Activated T-helper 17 cell treated with anti-CD3 and anti-CD28 coated beads, Interleukin-2, amount 50 U/mL, for 72 hours (primary cell): ENCODE measurements at places on chromosomes 2 and 18. TPM values are rescaled to one million over a fixed set of nuclear protein-coding genes. Genes with fewer than 3 reads are reported as not detected.

Gene POMC
- 6.1 TPM for total RNA-seq

DNA sequence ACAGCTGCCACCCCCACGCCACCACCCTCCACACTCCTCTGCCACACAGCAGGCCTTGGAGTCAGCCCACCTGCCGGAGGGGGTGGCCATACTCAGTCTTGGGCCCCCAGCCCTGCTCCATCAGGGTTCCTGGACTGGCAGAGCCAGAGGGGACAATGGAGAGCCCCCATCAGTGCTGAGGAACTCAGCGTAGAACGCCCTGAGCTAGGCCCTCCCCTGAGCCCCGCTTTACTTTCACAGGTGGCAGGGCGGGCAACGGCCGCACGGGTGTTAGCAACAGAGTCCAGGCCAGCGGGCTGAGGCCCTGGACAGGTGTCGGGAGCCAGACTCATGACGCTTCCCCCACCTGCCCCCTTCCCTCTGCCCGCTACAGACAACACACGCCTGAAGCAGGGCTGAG is 47.1 kb downstream of the FOSL2 start:
- ATAC-seq, result no peak

Gene CHRND
- total RNA-seq, result not detected

- ATAC-seq, result no peak
Measured at GRCh38 chr2:192391041-192391440, 196.3 kb upstream of the TMEFF2 start.

DNA sequence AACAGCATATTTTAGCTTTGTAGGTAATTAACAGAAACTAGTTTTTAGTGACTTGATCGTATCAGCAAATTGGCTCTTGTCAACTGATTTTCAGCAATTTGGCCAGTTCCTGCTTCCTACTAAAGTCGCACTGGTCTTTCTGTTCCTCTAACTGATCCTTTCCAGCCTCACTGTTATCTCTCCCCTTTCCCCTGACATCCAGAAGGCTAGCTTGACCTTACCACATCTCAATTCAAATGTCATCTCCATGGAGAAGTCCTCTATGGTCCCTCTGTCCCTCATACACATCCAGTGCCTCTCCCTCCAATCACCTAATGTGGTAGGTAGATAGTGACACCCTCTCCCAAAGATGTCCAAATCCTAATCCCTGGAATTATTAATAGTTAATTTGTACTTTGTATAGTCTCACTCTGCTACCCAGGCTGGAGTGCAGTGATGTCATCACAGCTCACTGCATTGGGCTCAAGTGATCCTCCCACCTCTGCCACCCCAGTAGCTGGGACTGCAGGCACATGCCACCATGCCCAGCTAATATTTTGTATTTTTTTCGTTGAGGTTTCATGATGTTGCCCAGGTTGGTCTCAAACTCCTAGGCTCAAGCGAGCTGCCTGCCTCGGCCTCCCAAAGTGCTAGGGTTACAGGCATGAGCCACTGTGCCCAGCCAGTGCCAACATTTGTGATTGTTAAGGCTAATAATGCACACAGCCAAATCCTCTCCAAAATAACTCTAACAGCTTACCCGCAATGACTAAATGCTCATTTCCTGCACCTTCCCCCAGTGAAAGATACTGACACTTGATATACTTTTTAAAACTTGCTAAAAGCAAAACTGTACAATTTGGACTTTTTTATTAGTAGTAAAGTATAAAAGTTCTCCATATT is 16.9 kb downstream of the PSTPIP2 start:
- ATAC-seq, result peak; percentile 73

Gene EPB41L5
- total RNA-seq, result 1.9 TPM

Gene KIF5C
- 33.1 TPM for total RNA-seq

GRCh38 chr2:7057865-7058400 is 140.7 kb downstream of the RNF144A start:
- peak; percentile 27 for ATAC-seq

DNA sequence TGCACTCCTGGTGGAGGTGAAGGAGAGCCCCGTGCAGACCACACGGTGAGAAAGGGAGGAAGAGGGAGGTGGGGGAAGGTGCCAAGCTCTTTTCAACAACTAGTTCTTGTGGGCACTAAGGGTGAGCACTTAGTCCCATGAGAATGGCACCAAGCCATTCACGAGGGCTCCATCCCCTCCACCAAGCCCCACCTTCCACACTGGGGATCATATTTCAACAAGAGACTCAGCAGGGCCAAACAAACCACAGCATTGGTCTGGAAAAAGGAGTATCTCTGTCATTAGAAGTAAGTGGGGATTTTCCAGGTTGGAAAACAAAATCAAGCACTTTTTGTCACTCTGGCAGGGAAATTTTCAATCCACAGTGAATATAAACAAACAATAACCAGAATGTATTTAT is 38.4 kb downstream of the ZAP70 start:
- ATAC-seq, result no peak

- no peak for ATAC-seq
Measured at GRCh38 chr2:179335732-179336131, 71.1 kb upstream of the SESTD1 start.

- ATAC-seq, result no peak
Measured at GRCh38 chr2:12970861-12971260, 254.1 kb downstream of the TRIB2 start.

DNA sequence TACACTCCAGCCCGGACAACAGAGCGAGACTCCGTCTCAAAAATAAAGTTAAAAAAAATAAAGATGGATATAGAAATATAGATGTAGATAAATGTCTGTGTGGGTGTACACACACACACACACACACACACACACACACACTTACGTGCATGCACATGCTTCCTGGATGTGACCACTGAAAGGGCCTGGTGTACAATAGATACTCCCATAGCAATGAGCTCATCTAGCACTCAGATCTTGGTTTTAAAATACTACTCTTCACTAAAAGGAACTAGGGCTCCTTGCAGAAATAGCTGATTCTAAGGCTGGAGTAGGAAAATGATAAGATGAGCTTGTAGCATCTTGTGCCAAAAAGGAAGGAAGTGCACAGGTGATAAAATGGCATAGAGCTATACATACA is 39.1 kb downstream of the ROCK2 start:
- no peak for ATAC-seq

Gene SAG
- total RNA-seq, result 0.04 TPM

- ATAC-seq, result no peak
Measured at GRCh38 chr2:45891719-45892424, 240.4 kb downstream of the PRKCE start.

DNA sequence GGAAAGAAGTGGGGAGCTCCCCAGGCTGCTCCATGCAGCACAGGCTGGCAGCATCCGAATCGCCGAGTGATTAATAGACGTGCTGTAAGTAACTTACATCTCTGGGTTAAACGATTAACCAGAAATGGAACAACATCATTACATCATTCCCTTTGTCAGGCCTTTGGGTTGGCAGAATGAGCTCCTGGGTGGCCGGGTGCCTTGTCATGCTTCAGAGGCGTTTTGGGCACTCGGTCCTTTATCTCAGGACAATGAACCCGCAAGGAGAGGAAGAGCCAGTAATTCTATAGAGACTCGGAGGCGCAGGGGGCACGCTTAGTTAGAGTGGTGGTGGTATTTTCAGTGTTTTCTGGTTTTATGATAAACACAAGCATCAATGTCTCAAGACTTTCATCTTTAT is 146.9 kb upstream of the TPO start:
- no peak for ATAC-seq

GRCh38 chr2:146776596-146776995 is 1068.2 kb upstream of the ACVR2A start:
- ATAC-seq, result no peak

Gene ALPI
- total RNA-seq, result not detected

Gene OTOF
- total RNA-seq, result 0.95 TPM

Gene HOXD12
- not detected for total RNA-seq

DNA sequence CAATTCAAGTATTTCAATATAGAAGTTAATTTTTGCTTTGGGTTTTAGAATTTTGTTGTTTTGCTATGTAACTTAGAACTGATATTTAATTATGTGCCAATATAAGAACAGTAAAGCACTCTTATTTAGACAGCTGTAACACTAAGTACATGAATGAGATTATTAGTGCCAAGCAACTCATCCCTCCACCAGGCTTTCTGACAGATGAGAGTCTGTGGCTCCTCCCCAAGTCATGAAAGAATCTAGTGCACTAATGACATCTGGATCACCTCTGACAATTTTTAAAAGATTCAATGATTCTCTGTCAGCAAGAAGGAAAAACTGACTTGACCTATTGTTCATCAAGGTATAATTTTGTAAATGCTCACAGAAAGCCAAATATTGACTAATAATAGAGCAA is 67.8 kb downstream of the TMEFF2 start:
- ATAC-seq, result no peak

GRCh38 chr2:173191601-173192000 is 116.0 kb downstream of the MAP3K20 start:
- no peak for ATAC-seq

DNA sequence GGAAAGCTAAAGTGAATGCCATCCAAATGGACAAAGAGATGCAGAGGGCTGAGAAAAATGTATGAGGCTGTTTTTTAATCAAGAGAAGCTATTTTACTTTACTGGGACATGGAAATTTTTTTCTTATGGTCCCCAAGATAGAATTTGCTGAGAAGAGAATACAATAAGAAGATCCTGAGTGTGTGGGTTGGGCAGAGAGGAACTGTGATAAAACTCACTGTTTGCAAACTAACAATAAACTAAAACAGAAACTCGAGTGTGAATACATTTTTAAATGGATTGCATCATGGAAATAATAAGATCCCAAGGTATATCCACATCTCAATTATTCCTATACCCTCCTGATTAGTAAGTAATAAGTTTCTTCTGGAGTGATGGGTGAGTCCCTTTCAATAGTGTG is 4.4 kb downstream of the NEB start:
- ATAC-seq, result no peak

GRCh38 chr18:47254341-47254939 is 3.0 kb upstream of the SKOR2 start:
- ATAC-seq, result no peak

- no peak for ATAC-seq
Measured at GRCh38 chr2:212709280-212709679, 170.7 kb upstream of the ERBB4 start.

GRCh38 chr2:227576812-227577211 is 21.9 kb upstream of the SCYGR2 start:
- ATAC-seq, result no peak

DNA sequence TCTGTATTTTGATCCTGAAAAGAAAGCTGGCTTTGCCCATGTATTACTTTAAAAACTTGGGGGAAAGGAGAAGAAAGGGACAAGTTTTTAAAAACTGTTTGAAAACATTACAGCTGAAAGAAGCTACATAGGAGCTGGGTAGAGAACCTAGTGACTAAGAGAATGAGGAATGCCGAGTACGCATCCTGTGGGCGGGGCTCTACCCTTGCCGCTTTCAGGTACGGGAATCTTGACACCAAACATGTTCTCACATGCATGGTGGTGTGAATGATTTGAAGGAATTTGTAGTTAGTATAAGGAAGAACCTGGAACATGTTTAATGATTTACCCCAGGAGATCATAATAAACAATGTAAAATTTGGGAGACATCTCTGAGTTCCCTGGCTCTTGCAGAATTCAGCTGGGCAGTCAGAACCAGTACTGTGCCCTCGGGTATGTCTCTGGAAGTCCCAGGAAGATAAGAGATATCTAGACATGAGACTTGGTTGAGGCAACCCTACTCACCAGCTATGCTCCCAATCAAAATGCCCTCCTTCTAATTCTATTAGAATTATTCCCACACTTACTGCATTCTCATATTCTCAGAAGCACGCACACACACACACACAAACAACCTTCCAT is 16.5 kb upstream of the TGFA start:
- no peak for ATAC-seq

DNA sequence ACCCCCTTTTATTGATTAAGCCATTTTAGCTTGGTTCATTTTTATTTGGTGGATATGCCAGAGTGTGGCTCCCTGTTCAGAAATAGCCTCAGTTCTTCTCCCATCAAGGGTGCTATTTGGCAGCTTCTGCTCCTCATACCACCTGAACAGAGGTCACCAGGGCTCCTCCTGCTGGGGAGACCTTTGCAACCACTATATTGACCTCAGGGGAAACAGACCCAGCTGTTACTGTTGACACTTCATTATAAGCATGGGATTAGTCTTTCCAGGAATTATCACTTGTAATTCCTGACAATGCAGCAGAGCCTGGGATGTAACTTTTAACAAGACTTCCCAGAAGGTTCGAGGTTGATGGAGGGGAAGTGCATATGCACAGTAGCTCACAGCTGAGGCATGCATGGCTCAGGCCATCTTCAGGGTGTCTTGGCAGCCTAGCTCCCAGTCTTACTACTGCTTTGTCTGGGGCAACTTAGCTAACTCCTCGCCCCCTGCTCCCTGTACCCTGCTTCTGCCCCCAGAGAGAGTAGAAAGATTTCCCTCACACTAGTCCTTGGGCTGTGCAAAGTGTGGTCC is 239.4 kb upstream of the SPRED2 start:
- ATAC-seq, result no peak

DNA sequence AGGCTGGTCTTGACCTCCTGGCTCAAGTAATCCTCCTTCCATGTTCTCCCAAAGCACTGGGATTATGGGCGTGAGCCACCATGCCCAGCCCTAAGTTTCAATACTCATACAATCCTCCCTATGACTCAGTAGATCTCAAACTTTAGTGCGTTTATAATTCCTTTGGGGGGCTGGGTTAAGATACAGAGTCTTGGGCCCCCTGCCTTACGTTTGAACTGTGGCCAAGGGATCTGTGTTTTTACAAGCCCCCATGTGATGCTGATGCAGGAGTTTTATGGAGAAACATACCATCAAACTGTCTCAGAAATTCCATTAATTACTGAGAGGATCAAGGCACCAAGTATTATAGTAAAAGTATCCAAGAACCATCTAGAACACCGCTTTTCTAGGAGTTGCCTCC is 38.2 kb upstream of the FAM136A start:
- no peak for ATAC-seq

Gene ITPRIPL1
- total RNA-seq, result 26.1 TPM

DNA sequence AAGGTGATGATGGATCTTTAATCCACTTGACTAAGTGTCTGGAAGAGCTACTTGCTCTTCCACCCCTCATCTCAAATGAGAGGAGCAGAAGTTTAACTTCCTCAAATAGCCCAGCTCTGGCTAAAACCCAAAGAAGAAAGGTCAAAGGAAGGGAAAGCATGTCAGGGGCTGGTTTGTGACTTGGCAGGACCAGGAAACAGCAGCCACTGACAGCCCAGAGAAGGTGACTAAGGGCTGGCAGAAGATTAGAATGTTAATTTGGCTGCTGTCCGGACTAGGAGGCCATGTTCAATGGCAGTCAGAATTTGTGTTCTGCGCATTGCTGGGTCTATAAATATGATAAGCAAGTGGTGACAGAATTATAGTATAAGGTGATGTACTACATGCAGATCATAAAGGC is 386.2 kb downstream of the SETBP1 start:
- no peak for ATAC-seq

GRCh38 chr2:205535001-205535400 is 147.3 kb upstream of the NRP2 start:
- no peak for ATAC-seq

Gene ANKRD30B
- not detected for total RNA-seq
